ENCODE measurements at places on chromosomes 1 and 21.

DNA sequence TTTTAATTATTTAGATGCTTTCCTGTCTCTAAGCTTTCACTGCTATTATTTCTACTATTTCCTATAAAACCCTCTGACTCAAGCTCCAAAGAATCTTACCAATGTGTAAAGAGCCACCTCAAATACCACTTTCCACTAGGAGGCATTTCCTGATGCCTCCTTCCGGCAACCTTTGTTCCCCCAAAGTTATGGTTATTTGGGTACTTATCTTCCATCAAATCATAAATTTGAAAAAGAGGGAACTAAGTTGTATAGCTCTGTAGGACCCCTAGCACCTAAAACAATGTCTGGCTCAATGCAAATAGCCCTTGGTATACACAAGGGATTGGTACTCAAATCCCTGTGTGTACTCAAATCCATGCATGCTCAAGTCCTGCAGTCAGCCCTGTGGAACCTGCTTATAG, 79.6 kb downstream of the NME7 start:
- no peak for DNase-seq

DNA sequence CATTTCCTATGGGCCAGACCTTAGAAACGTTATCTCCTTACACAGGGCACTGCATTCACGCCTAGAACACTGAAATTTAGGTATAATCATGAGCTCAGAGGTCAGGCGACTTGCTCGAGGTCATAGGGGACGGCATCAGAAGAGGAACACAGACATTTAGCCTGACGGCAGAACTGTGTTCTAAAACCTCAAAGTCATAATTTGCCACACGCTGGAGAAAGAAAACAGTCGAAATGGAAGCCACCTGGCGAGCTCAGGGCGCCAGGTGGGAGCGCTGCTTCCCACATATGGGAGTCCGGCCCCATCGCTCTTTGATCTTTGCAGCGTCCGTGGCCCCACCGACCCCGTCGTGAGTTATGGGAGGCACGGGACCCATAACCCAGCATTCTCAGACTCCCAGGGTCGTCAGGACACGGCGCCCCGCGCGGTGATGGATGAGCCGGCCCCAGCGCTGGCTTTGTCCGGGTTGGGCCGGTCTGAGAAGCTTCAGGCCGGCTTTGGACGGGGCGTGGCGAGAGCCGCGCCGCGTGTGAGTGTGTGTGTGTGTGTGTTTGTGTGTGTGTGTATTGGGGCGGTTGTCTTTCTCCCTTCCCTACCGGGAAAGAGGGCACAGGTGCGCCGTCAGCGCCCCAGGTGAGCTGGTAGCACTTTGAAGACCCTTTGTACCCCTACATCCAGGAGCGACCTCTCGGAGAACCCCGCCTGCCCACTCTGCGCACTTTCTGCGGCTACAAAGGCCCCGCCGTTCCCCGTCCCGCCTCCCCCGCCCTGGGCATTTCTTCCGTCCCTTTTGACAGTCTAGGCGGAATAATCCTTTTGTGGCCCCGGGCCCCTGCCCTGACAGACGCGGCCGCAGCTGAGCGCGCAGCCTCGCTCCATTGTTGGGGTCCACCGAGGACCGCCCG, 861 bp upstream of the DRAXIN start:
- DNase-seq = no peak

- DNase-seq = no peak
These were observed 187.2 kb upstream of the PTGFR start for GRCh38 chr1:78303620-78304019.

DNA sequence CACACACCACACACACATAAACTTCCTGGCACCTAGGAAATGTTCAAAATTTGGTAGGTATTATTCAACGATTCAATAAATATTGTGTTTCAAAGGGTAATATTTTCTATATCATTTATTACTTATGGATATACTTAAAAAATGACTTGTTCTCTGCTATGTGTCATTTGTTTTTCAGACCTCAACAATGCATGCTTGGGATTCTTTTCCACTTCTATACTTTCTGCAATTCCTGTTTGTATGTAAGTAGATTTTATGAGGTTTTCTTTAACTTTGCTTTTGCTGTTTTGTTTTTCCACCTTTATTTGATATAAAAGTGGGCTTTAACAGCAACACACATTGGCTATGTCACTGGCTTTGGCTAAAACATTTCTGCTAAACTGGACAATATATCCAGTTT, 3.5 kb downstream of the CEP170 start:
- DNase-seq = no peak

DNA sequence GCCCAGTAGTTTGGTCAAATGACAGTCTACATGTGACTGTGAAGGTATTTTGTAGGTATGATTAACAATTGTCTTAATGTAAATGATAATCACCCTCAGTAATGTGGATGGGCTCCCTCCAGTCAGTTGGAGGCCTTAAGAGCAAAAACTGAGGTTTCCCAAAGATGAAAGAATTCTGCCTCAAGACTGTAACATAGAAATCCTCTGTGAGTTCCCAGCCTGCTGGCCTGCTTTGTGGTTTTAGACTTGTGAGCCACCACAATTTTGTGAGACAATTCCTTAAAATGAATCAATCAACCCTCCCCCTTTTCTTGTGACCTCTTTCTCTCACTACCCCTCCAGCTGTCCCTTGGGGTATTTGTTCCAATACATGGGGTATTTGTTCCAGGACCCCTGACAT, 226.4 kb upstream of the DPYD start:
- DNase-seq = no peak

- no peak for DNase-seq
These were observed 5.6 kb downstream of the USP25 start for GRCh38 chr21:15735409-15735808.

GRCh38 chr21:14114251-14114650, 96.5 kb downstream of the LIPI start:
- no peak for DNase-seq

DNA sequence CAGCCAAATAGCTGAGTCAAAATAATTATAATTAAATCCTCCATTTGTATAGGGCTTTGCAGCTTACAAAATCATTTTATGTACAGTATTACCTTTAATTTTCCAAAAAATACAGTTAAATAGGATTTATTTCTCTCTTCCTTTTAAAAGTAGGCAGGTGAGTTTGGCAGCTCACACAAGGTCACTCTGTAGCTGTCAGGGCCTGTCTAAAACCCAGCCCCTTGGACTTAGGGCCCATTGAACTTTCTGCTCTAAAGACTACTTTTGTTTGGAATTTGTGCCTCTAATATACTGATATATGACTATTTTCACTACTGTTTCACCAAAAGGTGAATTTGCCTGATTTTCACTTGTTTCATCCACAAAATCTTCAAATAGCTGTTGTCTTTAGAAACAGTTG, 10.3 kb downstream of the ROR1 start:
- no peak for DNase-seq

- DNase-seq = no peak
These were observed 34.9 kb downstream of the TMCO4 start for GRCh38 chr1:19764848-19765247.

DNA sequence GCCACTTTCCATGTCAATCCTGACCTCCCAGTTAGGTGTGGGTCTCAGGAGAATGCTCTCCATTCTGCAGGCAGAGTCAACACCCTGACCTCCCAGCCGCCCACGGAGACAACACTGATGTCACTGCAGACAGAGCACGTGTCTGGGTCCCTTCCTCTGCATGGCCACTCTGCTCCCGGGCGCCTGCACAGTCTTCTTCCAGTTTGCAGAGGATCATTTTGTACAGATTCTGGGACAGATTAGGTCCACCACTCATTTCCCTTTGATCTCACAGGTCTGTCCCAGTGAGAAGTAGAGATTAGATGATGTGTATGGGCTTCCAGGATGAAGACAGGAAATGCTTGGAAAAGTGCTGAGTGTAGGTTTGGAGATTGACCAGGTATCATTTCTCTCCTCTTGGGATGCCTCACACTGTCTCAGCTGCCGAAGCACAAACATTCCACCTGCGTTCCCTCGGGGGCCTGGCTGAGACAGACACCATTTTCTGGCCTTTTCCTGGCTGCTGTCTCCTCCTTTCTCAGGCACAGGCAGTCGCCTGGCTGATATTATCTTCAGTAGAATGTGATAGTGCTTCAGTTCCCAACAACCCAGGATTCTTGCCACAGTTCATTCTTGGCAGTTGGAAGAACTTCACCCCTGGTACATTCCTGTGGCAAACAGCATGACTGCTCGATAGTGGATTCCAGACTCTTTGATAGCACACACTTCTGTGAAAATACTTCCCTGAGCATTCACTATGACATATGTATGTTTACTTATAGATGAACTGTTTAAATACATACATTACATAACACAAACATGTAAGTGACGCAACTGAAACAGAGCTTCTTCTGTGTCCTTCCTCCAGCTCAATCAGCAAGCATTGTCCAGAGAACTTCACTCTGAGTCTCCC, 7.9 kb downstream of the MYBPHL start:
- DNase-seq = no peak

DNA sequence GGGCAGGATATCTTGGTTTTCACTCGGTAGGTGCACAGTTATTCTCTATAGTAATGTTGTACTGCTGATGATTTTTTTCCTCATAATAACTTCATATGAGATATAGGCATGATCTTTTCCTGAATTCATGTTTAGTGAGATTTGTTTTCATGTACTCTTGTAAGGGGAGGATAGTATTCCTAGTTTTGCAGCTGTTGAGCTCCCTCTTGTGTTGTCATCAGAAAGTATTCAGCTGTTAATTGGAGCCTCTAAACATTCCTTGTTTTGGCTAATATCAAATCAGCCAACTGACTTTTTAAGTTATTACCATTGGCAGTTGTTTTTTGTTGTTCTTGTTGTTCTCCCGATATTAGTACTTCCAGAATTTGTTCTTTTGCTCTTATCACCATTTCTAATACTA, 24.4 kb downstream of the OR10R2 start:
- no peak for DNase-seq
